ENCODE measurements at places on chromosomes 2 and 18.
A peak's percentile ranks its signal among the peaks of the same experiment; 100 is the strongest.

- no peak for DNase-seq
These were observed 117.0 kb downstream of the ZBTB7C start for GRCh38 chr18:48292229-48292628.

GRCh38 chr18:35747894-35748472 lies 166.4 kb downstream of the GALNT1 start:
- no peak for DNase-seq

- no peak for DNase-seq
These were observed 218.2 kb downstream of the HRH4 start for GRCh38 chr18:24678626-24679025.

DNA sequence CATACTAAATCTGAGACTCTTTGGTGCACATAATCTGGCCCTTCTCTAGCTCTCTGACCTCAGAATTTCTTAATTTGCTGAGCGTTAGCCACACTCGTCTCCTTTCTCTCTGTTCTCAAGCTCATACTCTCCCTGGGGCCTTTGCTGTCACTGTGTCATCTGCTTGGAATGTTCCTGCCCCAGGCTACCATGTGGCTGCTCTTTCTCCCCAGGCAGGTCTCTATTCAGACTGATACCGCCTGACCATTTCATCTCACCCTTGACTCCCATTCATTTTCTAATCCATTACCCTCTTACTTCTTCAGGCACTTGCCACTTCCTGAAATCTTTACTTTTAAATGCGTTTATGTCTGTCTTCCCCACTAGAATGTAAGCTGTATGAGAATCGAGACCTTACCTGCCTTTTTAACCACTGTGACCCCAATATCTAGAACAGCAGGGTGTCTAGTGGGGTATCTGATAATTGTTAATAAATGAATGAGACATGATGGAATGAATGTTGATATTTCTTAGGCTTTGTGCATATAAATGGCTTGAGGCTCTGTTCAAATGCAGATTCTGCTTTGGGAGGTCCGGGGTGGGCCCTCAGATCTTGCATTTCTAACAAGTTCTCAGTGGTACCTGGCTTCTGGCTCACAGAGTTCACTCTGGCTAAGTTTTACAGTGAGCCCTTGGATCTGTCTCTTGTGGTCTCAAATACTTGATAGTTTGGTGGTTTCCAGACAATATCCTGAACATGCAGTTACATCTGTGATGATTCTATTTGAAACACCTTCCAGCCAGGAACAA lies 89.9 kb upstream of the EPC2 start:
- DNase-seq: no peak

- DNase-seq: no peak
These were observed 56.3 kb upstream of the FZD5 start for GRCh38 chr2:207825978-207826377.

DNA sequence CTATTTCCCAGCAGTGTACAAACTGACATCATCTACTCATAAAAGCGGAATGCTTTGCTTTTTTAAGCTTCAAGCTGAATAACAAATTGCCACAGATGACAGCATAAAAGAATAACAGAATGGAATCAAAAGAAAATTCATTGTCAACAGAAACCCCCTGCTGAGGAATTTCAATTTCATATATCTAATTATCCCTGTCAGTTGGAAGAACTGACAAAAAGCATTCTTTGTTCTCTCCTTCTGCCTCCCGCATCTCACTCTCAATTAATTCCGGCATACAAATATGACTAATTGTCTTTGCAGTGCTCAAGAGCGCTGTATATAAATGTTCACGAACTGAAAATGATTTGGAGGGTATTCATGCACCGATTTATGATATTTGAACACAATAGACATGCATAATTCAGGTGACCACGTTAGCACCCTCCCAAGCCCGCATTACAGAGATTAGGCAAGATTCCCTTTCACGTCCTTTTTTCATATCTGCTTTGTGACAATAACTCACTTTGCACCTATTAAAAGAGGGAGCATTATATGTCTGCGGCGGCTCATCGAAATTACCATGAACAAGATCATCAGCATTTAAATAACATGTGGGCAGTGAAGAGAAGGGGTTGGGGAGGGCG lies 277.7 kb upstream of the SALL3 start:
- DNase-seq: no peak

GRCh38 chr2:177585234-177585863 lies 192.8 kb downstream of the AGPS start:
- DNase-seq: no peak

DNA sequence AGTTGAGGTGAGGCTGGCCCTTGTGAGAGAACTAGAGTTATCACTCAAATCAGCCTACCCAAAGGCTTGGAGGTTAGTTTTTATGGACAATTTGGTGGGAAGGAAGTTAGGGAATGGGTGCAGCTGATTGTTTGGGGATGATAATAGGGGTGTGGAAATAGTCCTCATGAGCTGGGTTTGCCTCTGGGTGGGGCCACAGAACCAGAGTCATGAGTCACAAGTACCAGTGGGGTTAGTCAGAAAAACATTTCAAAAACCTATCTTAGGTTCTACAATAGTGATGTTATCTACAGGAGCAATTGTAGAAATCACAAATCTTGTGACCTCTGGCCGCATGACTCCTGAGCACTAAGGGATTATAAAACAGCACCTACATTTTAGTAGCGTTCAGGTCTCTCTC lies 630.1 kb upstream of the PIK3C3 start:
- no peak for DNase-seq

GRCh38 chr2:173239644-173240043 lies 115.0 kb upstream of the CDCA7 start:
- DNase-seq: no peak

DNA sequence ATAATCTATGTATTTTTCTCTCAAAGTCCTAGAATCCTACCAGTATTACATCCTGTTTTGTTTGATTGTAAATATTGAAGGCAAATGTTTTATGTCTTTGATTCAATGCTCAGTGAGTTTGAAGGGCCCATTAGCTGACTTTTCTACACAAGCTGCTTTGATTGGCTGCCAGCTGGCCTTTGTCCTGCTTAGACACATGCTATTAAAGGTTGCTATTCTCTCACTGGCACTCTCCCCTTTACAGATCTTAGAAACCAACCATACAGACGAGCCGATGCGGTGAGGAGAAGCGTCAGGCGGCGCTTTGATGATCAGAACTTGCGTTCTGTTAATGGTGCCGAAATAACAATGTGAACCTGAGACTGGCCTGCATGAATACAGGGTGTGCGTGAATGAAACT lies 69.7 kb downstream of the PRPF40A start:
- no peak for DNase-seq

DNA sequence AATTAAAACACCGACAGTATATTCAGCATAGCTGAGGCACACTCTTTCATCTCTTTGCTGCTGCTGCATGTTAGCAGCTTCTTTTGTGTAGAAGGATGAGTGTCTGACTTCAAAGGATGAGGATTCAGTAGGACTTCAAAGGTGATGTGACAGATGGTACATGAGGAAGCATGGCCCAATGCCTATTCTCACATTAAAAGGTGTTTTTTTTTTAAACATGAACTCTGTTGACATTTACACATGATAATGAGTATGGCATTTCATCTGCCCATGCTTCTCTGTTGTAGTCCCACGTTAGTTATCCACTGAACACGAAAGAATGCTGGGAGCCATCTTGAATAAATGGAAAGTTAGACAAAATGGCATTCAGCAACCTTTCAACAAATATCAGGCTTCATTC lies 1950.8 kb upstream of the PIK3C3 start:
- DNase-seq: no peak

DNA sequence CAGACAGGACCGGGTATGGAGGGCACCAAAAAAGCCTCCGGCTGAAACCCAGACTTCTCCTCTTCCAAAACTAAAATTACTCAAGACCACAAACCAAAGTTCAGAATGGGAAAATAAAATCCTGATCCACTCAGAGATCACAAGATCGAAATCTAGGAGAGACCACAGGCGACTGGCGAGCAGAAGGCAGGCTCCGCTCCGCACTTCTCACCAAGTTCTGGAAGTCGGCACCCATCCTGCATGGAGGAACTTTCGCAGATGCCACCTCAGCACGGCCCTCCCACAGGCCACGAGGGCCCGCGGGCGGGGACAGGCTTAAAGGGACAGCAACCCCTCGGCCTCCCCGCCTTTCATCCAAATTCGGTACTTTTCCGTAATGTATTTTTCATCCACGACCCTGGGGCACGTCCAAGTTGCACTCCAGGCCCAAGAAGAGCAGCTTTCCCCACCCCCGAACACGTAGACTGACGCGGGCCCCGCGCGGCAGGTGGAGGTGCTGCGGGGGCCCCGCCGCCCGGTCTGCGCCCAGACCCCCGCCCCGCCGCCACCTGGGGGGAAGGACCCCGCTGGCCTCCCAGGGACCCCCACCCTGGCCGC lies 43.7 kb downstream of the HDLBP start:
- DNase-seq: peak; percentile 55

DNA sequence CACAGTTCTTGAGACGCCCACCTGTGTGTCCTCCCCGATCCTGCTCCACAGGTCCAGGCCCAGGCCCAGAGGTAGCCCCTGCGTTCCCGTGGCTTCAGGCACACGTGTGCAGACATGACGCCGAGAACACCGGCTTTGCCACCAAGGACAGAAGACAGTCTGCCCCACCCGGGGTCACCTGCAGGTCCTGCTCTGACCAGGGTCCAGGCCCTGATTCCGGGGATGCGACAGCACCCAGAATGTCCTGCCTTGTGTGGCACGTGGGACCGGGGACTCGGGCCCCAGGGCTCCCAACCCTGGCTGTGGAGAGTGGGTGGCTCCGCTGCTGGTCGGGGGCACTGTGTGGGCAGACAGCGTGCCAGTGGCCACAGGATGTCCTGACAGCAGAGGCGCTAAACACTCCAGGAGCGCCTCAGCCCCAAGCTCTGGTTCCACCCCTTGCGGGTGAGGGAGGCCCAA lies 36.9 kb downstream of the ADI1 start:
- DNase-seq: no peak

GRCh38 chr18:75977081-75977480 lies 518.0 kb downstream of the ZNF516 start:
- DNase-seq: no peak

GRCh38 chr2:56522605-56523089 lies 338.9 kb downstream of the CCDC85A start:
- DNase-seq: no peak

DNA sequence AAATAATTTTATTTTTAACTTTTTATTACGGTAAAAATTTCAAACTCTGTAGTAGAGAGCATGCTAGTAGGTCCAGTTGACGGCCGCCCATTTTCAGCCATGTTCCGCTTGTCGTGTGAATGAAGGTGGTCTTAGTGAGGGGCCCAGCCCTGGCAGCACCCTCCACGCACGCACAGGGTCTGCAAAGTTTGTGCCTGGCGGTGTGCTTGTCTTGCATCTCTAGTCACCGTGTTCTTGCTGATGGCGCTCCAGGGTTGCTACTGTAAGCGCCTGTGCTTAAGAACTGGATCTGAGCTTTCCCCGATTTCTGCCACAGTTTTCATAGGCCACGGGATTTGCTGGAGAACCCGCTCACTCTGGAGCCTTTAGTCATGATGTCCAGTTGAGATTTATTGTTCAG lies 28.9 kb downstream of the LDLRAD4 start:
- DNase-seq: no peak

All from stimulated activated CD4-positive, alpha-beta T cell treated with anti-CD3 and anti-CD28 coated beads, Interleukin-4, amount 100 ng/mL, for 4 hours (primary cell).